ENCODE measurements at places on chromosomes 16 and 17.
A peak's percentile ranks its signal among the peaks of the same experiment; 100 is the strongest.

GRCh38 chr17:30095507-30096244 is 20.9 kb upstream of the NSRP1 start:
- no peak for DNase-seq

DNA sequence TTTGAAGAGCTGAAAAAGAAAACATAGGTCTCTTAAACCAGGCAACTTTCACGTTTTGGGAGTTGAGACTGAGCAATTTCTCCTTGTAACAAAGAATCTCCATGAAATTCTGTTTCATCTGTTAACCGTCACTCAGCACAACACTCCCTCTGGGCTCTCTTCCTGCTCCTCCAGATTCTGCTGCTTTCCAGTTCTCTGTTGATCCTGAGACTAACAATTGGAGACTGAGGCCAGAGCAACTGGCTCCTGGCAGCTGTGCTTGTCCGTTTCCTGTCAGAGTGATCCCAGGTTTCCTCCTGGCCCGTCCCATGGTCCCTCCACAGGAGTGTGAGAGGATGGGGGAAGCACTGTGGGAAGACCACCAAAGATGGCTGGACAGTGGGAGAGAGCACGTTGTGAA is 32.5 kb downstream of the IST1 start:
- no peak for DNase-seq

GRCh38 chr17:17298108-17298507 is 5.1 kb upstream of the NT5M start:
- DNase-seq: no peak

GRCh38 chr17:73023759-73024158 is 68.7 kb downstream of the SLC39A11 start:
- no peak for DNase-seq

- DNase-seq: peak; percentile 64
Observed at GRCh38 chr17:68200689-68201417, 47.0 kb upstream of the AMZ2 start.

DNA sequence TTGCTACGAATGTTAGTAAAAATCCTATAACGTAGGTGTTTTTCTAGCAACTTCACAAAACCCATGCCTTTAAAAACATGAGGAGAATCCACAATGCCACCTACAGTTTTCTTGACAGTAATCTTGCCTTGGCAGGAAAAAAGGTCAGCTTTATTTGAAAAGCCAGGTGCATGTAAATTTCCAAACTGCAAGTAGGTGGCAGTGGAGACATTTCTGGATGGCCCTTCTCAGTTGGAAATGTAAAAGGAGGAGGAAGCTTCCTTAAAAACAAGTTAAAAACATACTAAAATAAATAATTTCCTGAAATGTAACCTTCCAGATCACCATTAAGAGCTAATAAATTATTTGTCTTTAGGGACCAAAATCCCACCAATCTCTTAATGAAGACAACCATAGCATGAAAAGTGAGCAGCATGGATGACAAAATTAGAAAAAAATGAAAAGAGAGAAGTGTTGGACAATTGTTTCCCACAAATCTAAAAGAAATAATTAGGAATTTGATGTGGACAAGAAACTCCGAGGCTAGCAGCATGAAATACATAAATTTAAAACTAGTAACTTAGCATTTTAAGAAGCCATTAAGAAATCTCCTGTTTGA is 152.2 kb downstream of the SNX11 start:
- no peak for DNase-seq

DNA sequence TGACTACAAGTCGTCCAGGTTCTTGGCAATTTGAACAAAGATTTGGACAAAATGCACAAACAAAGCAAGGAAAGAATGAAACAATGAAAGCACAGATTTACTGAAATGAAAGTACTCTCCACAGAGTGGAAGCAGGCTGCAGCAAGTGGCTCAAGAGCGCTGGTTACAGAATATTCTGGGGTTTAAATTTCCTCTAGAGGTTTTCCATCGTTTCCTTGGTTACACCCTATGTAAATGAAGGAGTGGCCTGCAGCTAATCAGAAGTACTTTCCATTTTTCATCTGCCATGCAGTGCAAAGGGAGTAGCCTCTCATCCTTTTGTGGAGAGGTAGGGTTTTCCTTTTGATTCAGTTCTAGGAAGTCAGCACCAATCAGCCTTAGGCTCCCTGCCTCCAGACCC is 11.8 kb downstream of the STXBP4 start:
- no peak for DNase-seq

DNA sequence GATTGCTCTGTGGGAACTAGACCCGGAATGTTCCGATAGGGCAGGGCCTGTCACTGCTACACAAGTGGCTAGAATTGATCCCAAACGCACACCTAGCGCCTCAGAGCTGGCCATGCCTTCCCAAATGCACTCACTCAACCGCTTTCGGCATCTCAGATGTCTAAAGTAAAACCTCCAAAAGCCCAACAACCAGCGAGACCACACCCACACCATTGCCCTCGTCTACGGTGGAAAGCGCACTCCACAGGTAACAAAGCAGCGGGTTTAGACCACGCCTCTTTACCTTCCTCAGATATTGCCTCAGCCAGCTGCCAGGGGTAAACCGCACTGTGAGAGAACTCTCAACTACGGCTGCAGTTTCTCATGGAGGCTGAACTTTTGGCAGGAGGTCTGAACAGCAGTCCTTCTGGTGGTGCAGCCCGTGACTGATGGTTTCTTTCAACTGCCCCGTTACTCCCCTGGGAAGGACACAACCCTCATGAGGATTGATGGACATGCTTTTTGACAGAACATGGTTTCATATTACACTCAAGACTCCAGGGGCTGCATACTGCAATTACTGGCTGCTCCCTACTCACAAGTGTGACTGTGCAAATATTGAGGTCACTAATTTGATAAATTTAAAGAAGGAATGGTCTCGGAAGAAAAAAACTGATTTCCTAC is 34.5 kb downstream of the USP7 start:
- no peak for DNase-seq

- no peak for DNase-seq
Observed at GRCh38 chr16:80735846-80736245, 68.6 kb downstream of the CDYL2 start.

DNA sequence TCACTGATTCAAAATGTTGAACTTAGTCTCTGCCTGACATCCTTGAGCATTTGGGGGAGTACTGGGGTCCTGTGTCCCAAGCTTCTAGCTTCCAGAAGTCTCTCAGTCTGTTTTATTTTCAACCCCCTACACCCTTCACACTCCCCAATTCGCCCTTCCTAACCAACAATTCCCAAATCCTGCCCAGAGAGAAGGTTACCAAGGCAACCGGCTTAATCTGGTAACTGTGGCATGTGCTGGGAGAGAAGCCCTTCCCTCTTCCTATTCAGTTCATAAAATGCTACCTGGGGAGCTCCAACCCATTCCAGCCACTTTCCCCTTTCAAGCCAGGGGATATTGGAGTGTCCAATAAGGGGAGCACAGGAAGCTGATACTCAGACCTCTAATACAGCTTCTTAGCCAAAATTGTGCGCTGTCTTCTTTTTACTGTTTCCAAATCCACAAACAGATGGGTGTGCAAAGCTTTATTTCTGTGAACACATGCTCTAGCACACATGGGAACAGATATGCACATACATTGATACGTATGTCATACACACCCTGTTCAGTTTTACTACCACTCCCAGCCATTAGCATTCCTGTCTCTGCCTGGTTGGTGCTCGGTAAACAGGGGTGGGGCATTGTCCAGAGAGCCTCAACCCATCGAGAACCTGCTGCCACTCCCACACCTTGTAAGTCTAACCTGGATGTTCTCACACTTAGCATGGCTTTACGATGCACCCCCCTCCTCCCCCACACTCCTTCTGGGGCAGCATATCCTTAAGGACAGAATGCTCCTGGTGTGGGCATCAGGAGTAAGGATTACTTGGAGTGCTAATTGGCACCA is 1.1 kb upstream of the RAPGEFL1 start:
- no peak for DNase-seq

DNA sequence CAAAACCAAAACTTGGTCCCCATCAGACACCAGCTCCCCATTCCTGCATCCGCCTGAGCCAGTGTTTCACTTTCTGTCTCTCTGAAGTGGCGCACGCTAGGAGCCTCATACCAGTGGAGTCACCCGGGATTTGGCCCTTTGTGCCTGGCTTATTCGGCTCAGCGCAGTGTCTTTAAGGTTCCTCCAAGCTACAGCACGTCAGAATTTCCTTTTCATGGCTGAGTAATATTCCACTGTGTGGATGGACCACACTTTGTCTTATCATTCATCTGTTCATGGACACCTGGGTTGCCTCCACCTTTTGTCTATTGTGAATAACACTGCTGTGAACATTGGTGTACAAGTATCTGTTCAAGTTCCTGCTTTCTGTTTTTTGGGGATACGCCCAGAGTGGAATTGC is 45.2 kb upstream of the CHMP6 start:
- DNase-seq: no peak

GRCh38 chr17:9537177-9537776 is 38.3 kb downstream of the STX8 start:
- DNase-seq: no peak

GRCh38 chr16:709566-710499 is 4.2 kb upstream of the FBXL16 start:
- no peak for DNase-seq

GRCh38 chr17:39951924-39952679 is 10.7 kb upstream of the GSDMA start:
- no peak for DNase-seq

DNA sequence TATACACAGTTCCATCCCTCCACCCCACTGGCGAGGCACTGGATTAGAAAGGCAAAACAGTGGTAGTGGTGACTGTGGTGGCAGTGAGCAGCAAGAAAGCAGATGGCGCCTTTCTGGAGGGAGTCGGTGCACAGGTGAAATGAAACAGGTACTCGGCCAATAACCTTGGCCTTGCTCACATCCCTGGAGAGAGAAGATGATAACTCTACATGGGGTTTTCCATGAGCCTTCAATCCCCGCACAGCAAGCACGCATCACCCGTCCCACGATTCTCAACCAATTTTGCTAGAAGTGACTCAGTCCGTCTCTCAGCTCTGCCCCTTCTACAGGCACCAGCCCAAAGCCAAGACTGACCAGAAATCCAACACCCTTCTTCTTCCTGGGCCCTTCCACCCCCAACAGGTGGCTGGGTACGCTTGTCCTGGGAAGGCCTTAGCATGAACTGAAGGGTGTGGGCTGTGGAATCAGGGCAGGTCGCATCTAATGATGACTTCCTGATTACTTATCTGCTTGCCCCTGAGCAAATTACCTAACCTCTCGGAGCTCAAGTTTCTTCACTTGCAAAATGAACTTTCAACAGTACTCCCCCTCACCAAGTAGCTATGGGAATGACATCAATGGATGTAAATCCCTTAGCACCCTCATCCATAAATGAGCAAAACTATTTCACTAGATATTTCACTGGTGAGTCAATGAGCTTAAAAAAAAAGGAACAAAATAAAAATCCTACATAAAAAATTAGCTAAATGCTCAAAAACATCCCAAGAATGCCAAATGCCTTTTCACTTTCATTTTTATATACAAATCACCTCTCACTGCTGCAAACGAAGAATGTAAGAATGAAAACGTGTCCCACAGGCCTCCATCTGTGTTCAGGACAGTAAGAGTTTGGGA is 18.0 kb downstream of the XPO6 start:
- no peak for DNase-seq

GRCh38 chr16:10738231-10739077 is 5.2 kb upstream of the NUBP1 start:
- DNase-seq: no peak

DNA sequence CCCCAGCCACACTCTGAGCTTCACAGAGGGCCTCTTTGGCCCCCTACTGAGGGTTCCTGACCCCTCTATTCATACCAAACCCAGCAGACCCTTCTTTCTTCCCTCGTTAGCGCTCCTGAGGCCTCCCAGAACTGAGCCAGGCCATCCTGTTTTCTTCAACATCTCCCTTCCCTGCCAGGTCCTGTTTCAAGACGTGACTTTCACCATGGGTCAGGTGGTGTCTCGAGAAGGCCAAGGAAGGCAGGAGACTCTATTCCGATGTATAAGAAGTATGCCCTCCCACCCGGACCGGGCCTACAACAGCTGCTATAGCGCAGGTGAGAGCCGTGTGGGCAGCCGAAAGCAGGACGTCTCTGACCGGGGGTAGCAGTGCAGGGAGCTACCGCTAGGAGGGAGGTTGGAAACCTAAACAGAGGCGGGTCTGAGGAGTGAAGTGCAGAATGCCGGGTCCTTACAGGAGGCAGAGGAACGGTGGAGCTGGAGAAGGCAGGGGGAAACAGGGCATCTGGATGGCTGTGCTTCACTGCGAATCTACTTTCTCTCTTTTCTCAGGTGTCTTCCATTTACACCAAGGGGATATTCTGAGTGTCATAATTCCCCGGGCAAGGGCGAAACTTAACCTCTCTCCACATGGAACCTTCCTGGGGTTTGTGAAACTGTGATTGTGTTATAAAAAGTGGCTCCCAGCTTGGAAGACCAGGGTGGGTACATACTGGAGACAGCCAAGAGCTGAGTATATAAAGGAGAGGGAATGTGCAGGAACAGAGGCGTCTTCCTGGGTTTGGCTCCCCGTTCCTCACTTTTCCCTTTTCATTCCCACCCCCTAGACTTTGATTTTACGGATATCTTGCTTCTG is 1.3 kb upstream of the SENP3 start:
- DNase-seq: no peak

DNA sequence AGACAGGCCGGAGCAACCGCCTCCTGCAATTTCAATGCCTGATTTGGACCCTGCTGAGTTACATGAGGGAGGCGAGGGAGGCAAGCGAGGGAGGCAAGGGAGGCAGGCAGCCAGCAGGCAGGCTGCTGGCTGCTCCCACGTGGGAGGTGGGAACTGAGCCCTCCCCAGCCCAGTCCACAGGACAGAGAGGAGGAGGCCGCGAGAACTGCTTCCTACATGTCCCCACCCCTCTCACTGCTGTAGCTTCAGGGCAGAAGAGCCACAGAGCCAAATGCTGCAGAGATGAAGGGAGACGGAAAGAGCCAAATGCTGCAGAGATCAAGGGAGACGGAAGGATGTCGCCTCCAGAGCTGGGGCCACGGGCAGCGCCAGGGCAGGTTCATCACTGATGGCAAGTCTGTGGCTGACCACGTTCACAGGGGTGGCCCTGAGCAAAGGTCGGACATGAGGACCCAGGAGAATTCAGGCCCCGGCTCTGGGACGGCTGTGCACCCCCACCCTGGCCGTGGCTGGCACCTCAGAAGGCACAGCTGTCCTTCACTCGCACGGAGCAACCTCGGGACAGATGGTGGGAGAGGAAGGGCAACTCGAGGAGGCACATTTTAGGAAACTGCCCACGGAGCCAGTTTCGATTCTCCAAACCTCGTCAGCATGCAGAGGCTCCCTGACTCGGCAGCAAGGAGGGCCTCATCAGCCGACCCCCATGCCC is 21.5 kb downstream of the RPH3AL start:
- DNase-seq: no peak

GRCh38 chr17:57495771-57496170 is 239.4 kb downstream of the MSI2 start:
- DNase-seq: no peak

Measured in stimulated activated CD8-positive, alpha-beta memory T cell treated with anti-CD3 and anti-CD28 coated beads, Interleukin-2, amount 100 ng/mL, for 1 hour (primary cell).